SW 1271 (cell line): ENCODE measurements at places on chromosomes 5 and 9.

DNA sequence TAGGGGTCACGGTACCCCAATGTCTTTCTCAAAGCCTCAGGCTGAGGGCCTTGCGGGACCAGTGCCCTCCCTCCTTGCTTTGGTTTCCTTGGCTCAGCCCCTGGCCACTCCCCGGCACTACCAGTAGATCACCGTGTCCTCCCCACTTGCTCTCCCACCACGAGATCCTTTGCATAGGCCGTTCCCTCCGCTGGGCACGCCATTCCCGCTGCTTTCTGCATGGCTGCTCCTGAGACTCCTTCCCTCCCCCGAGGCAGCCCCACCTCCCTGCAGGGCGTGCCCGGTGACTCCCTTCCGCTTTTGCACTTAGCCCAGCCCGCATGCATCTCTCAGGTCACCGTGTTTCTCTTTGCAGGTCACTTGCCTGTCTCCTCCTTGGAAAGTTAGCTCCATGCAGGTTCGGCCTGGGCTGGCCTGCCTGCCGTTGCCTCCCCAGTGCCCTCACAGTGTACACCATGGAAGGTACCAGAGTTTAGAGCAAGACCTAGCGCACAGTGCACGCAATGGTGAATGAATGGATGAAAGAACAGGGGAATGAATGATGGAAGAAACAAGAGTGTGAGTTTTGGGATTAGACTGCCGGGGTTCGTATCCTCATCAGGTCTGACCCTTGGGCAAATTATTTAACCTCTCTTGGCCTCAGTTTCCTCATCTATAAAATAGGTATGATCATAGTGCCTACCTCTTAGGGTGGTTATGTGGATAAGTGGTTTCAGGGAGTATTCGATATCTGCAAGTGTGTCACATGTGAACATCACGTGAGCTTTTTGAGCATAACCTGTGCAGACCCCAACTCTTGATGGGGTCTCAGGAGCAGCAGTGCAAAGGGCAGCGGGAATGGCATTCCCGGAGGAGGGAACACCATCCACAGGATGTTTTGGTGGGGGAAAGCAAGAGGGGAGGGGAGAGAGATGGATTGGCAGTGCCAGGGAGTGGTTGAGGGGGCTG lies 214.3 kb downstream of the C9orf50 start:
- no peak for DNase-seq

- no peak for DNase-seq
Observed at GRCh38 chr5:159309689-159310433, 20.4 kb downstream of the IL12B start.

DNA sequence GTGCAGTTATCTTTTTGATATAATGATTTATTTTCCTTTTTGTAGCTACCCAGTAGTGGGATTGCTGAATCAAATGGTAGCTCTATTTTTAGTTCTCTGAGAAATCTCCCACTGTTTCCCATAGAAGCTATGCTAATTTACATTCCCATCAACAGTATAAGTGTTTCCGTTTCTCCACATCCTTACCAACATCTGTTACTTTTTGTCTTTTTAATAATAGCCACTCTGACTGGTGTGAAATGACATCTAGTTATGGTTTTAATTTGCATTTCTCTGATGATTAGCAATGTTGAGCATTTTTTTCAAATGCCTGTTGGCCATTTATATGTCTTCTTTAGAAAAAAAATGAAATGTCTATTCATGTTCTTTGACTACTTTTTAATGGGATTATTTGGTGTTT lies 94.7 kb downstream of the SERINC5 start:
- no peak for DNase-seq

- DNase-seq: no peak
Observed at GRCh38 chr5:766666-767431, 17.7 kb downstream of the ZDHHC11B start.

- no peak for DNase-seq
Observed at GRCh38 chr9:5492965-5493678, 17.2 kb upstream of the PDCD1LG2 start.

GRCh38 chr5:172403817-172404216 lies 50.5 kb downstream of the SH3PXD2B start:
- no peak for DNase-seq

DNA sequence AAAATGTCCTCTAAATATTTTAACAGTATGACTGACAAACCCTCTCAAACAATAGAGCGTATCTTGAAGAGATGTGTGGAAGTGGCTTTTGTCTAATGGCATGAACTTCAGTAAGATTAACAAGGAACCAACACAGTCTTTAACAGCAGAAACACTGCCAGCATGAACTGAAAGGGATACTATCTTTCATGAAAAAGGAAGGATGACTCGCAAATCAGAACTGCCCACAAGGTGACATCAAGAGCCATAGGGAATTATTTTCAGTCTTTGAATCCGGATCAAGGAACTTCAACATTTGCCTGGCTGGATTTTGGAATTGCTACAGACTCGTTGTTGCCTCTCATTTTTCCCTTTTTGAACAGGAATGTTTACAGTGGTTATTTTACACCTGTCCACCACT lies 5.1 kb upstream of the HEXB start:
- DNase-seq: no peak

DNA sequence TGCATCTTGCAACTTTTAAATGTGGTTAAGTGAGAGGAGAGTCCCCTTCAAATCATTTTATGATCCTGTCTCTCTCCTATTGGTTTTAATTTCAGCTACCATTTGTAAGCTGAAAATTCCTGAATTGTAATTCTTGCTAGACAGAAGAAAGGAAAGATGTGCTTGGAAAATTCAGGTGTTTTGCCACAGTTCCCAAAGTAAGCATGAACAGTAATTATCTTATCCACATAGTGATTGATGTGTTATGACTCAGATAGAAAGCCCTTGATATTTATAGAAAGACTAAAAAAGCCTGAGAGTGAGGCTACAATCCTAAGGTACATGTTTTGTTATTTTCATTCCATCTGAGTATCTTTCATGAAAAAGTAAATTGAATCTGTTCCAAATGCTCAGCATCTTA lies 492.5 kb downstream of the MAT2B start:
- DNase-seq: no peak

DNA sequence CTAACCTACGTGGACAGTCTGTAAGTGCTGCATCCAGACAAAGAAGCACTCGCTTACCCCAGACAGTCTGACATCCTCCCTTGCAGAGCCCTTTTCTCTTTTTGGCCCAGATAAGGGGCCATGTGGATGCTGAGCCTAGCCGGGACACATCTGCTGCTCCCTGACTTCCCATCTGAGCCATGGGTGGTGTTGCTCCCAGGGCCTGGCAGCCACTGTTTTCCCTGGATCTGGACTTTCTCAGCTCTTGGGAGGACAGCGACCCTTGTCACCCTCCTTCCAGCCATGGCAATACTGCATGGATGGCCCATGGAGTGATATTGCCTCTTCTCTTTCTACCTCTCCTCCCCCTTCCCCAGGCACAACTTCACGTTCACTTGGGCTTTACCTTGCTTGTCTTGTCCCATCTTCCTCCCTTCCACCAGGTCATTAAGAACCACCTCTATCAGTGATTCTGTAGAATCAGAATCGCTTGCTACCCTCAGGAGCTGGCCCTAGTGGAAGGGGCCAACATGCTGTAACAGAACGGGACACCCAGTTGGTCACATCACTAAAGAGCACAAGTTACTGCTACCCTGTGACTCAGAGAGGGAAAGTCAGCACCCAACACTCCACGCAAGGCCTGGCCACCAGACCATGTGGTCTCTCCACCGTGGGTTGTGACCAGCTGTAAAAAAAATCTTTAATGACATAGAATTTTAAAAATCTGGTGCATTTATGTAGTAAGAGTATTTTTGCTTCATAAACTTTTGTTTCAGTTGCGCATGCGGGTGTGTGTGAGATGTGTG lies 4.4 kb downstream of the NEURL1B start:
- no peak for DNase-seq

- no peak for DNase-seq
Observed at GRCh38 chr5:179272326-179273072, 72.8 kb downstream of the ADAMTS2 start.
